Activated gamma-delta T cell treated with anti-CD3 and anti-CD28 coated beads, Interleukin-2, amount 50 U/mL, for 16 hours (primary cell): ENCODE measurements at places on chromosomes 7 and 10.

GRCh38 chr10:121597504-121598262 is 561 bp downstream of the FGFR2 start:
- no peak for DNase-seq

- no peak for DNase-seq
These were observed 190.5 kb upstream of the NRP1 start for GRCh38 chr10:33524966-33525365.

GRCh38 chr10:61391281-61391680 is 61.9 kb downstream of the TMEM26 start:
- no peak for DNase-seq

- no peak for DNase-seq
These were observed 23.2 kb downstream of the NDUFB2 start for GRCh38 chr7:140719721-140720120.

DNA sequence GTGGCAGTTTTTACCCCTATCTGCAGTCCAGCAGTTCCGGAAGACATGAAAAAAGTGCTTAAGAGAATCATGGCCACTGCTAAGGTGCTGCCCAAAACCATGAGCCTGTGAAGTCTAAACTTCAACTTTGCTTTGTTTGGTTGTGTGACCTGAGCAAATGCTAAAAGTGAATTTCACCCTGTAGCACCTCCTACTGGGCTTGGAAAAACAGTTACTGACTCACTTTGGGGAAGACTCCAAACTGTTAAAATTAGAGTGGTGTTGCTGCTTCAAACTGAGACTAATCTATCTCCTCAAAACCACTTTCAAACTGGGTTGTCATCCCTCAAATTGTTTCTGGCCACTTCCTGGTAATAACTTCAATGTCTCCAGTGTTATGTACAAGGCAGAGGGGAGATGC is 21.3 kb downstream of the MKX start:
- DNase-seq: no peak

GRCh38 chr10:100636848-100637553 is 101.3 kb downstream of the HIF1AN start:
- DNase-seq: no peak

- DNase-seq: no peak
These were observed 76.7 kb downstream of the MKLN1 start for GRCh38 chr7:131404226-131404911.

DNA sequence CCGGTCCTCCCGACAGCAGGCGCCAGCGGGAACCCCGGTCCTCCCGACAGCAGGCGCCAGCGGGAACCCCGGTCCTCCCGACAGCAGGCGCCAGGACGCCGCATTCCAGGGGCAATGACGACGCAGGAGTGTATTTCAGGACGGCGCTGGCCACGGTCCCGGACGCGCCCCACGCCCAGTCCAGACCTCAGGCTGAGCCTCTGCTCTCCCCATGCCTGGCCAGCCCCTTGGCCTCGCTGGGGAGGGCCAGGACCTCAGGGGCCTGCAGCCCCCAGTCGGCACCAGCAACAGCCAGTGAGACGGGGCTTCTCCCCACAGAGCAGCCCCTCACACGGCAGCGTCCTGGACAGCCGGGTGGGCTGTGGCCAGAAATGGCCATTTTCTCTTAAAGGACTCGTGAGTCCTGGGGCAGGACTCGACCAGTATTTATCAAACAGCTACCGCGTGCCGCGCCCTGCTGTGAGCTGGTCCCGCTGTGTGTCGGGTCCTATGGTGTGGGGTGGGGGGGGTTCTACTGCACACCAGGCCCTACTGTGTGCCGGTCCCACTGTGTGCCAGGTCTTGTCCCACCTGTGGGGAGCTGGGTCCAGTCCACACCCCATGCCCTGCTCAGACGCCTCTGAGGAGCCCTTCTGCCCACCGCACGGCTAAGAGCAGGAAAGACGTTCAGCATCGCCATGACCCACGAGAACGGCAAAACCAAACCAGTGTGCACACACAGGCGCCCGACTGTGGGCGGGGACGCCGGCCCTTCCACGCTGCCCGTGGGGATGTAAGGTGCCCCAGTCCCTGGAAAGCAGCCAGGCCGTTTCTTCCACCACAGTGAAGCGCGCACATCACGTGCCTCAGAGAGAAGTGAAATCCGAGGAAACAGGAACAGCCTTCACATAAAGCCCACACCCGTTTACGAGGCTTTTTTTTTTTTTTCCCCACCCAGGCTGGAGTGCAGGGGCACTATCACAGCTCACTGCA is 33.3 kb downstream of the GET4 start:
- no peak for DNase-seq

DNA sequence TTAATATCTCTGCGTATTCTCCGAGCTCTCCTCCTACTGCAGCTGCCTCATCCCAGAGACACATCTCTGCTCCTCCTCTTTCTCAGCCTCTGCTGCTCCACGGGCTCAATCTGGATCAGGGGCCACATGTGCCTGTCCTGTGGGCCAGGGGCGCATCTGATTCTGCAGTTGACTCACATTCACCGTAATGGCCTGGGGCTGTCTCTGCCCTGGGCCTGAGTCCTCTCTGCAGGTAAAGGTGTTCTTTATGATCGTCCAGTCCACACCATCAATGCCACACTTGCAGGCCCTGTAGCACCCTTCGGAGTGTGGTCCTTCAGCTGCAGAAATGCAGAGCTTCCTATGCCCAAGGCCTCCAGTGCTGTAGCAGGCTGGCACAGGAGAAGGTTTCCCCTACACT is 154.5 kb downstream of the OAT start:
- DNase-seq: no peak

GRCh38 chr7:152050547-152050971 is 25.1 kb downstream of the GALNT11 start:
- no peak for DNase-seq

DNA sequence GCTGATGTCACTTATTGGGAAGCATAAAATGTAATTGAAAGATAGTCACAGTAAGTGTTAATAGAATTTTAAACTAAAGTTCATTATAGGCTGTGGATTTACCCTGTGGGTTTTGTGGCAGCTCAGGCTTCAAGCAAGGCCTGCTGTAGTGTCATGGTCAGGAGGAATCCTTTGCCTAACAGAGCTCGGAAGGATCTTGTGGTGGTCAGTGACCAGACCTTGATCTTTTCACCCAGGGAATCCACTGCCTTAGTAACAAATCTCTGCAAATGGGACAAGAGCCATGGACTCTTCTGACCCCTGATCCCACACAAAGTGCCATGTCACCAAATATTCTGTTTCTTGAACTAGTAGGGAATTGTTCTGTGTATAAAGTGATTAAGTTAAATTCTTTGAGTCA is 20.6 kb upstream of the HDAC9 start:
- DNase-seq: no peak

DNA sequence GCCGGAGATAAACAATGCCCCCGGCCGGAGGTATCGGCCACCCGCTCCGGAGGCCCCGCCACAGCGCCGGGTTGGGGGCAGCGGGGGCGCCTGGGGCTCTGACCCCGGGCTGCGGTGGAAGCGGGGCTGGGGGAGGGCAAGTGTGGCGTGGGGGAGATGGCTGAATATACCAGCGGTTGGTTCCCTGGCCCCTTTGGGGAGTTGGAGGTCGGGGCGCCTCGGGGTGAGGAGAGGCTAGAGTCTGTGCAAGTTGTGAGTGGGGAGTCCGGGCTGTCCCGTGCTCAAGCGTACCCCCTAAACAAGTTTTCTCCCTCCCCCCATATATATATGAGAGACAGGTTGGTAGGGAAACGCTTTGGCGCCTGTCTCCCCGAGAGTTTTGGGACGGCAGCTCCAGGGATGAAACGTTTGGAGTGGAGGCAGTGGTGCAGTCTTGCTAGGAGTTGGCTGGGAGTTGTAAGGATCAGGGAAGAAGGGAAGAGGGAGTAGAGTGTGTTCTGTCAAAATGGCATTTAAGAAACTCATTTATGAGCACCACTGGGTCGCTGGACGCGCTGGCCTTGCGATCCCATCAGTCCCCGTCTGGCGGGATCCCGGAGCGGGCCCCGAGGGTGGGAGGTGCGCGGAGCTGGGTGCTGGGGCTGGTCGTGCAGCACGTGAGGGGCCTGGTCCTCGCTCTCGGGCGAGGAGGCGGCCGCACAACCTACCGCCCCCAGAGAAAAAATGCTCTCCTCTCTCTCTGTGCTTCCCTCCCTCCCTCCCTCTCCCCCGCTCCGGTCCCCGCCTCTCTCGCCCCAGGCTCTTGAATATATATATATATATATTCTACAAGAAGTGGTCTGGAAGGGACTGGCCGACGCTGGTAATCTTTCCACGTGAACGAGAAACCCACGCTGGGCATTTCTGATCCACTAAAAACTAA is 1.1 kb downstream of the TET1 start:
- DNase-seq: no peak

DNA sequence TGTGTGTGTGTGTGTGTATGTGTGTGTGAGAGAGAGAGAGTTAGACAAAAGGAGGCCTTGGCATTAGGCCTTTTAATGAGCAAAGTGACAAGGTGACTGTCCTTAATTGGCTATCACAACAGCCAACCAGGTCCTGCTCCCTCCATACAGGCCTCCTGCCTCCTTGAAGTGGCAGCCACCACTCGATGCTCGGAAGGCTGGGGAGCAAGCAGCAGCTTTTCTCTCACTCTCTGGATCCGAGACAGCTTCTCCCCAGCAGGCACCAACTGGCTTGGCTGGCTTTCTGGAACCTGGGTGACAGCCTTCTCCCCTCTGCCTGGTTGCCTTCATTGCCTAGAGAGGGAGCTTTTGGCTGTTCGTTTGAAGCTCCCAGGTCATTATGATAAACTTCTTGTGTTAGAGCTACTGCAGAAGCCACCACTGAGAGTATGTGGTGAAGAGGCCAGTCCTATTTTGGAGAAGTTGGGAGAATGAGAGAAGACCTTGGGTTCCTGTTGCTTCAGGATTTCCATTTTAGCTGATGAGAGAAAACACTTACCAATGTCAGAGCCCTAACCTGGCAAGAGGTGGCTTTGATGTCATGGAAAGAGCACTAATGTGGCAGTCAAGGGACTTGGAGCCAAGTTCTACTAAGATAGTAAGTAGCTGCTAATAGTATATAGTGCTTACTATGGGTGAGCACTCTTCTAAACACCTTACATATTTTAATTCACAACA is 37.6 kb downstream of the RPS24 start:
- no peak for DNase-seq

- DNase-seq: no peak
These were observed 26.1 kb downstream of the PLAC9 start for GRCh38 chr10:80158598-80159127.

GRCh38 chr7:24891311-24891735 is 88.7 kb downstream of the OSBPL3 start:
- no peak for DNase-seq

DNA sequence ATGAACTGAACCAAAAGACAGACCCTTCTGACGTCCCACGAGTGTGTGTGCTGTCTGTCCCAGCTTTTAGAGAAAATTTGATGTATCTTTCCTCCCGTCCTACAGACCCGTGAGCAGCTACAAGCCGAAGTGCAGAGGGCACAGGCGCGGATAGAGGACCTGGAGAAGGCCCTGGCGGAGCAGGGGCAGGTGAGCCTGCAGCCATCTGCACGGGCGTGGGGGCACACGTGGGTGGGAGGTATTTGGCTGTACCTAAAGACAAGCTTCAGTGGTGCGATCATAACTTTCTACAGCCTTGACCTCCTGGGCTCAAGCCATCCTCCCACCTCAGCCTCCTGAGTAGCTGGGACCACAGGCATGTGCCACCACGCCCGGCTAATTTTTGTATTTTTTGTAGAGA is 41.7 kb upstream of the DPYSL4 start:
- DNase-seq: no peak

GRCh38 chr7:88689821-88690220 is 69.7 kb upstream of the ZNF804B start:
- DNase-seq: no peak

- no peak for DNase-seq
These were observed 434.3 kb downstream of the MDFIC start for GRCh38 chr7:115356139-115356746.
